BJ (cell line): ENCODE measurements at places on chromosomes 11 and 22.
A peak's percentile ranks its signal among the peaks of the same experiment; 100 is the strongest.

GRCh38 chr11:61158691-61159381 is 2.4 kb downstream of the VPS37C start:
- peak; percentile 67 for DNase-seq

- no peak for DNase-seq
Measured at GRCh38 chr11:86930957-86931547, 24.1 kb downstream of the FZD4 start.

DNA sequence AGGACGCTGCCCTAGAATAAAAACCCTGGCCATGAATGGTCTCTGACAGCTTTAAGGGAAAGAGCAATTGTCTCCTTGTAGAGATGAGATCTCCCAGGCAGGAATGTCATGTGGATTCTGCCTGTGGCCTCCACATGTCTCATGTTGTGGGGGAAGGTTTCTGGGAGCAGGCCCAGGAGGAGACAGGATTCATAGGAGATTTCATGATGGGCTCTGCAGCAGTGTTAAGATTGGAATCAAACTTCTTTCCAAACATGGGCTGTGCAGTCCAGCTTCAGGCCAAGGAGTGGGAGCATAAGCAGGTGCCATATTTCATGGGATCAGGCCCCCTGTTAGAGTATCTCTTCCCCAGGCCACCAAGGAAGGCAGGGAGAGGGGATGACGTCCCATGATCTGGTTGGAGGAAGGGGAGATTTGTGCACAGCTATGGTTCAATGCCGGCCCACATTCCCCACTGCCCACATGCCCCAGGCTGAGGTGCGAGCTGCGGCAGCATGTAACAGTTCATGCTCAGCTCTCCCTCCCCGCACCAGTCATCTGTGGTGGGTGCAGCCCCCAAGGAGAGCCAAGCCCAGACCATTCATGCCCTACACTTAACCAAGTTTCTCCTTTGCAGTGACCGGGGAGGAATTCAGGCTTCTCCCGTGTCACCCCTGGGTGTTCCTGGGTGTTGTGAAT is 42.5 kb downstream of the LMO1 start:
- no peak for DNase-seq

- peak; percentile 91 for DNase-seq
Measured at GRCh38 chr22:36329254-36330078, 58.3 kb downstream of the MYH9 start.

DNA sequence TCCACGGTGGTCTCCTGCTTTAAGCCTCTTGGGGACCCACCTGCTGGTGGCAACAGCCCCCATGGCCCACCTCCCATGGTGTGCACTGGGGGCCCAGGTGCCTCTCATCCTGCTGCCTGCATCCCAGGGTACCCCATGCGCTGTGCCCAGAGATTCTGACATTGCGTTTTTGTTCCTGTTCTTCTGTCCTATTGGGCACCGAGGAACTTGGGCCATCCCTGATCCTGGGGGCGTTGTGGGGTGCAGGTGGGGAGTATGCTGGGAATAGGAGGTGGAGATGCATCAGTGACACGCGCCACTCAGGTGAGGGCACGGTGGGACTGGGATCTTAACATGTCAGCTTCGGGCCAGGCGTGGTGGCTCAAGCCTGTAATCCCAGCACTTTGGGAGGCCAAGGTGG is 12.4 kb upstream of the NAP1L4 start:
- no peak for DNase-seq

- no peak for DNase-seq
Measured at GRCh38 chr11:113447621-113448315, 27.4 kb downstream of the DRD2 start.

DNA sequence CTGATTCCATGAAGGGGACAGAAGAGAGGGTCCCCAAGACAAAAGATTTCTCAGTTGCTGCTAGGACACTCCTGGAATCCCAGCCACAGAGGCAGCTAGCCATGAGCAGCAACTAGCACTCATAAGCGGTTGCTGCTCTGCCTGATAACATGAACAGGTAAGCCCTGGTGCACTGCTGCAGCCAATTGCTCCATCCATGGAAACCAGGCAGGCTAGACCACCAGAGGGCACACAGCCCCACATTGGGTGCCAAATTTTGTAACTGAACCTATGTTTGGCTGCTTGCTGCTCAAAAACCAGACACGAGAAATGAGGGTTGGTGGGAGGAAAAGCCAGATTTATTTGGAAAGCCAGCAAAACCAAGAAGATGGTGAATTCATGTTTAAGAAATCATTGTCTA is 21.9 kb upstream of the QSER1 start:
- no peak for DNase-seq

DNA sequence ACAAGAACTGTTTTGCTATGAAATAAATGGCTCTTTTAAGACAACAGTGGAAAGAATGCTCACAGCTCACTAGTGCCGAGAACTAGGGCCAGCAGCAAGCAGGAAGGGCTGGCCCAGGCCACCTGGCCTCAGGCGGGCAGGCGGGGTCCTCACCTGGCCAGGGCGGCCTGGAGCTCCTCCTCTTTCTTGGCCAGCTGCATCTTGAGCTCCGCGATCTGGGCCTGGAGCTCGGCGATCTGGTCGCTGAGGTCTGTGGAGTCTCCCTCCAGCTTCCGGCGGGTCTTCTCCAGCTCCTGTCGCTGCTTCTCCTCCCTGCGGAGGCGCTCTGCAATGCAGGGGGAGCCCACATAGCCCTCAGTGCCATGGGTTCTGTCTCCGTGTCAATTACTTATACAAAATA is 43.8 kb downstream of the APOL1 start:
- DNase-seq: no peak

DNA sequence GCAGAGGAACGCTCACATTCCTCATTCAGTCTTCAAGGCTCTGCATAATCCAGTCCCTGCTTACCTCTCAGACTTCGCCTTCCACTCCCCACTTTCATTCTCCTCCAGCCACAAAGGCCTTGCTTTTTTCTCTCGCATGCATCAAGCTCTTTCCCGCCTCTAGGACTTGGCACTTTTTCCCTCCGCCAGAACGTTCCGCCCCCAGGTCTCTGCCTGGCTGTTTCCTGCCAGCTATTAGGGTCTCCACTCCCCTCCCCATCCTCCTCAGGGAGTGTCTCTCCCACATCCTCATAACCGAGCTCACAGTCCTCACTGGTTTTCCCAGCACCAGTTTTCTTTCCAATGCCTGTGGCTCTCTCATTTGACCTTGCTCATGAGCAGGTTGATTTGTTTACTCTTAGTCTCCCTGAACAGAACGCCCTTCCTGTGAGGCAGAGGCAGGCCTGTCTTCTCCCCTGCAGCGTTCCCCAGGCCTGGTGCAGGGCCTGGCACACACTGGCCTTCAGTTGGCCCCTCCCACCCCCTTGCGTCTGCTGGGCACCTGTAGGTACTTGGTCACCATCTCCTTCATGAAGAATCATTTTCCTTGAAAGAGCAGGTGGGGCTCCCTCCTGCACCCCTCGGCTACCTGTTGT is 75.2 kb downstream of the RTL6 start:
- no peak for DNase-seq

GRCh38 chr11:47615249-47615648 is 21.0 kb upstream of the C1QTNF4 start:
- DNase-seq: no peak

DNA sequence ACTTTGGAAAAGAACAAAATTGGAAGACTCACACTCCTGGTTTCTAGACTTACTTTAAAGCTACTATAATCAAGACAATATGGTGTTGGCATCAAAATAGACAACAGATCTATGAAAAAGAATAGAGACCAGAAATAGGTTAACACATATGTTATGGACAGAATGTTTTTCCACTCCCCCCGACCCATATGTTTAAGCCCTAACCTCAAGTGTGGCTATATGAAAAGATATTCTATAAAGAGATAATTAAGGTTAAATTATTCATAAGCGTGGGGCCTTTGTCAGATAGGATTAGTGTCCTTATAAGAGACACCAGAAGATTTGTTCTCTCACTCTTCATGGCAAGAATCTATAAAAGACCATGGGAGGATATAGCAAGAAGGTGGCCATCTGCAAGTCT is 440.0 kb downstream of the AASDHPPT start:
- no peak for DNase-seq

DNA sequence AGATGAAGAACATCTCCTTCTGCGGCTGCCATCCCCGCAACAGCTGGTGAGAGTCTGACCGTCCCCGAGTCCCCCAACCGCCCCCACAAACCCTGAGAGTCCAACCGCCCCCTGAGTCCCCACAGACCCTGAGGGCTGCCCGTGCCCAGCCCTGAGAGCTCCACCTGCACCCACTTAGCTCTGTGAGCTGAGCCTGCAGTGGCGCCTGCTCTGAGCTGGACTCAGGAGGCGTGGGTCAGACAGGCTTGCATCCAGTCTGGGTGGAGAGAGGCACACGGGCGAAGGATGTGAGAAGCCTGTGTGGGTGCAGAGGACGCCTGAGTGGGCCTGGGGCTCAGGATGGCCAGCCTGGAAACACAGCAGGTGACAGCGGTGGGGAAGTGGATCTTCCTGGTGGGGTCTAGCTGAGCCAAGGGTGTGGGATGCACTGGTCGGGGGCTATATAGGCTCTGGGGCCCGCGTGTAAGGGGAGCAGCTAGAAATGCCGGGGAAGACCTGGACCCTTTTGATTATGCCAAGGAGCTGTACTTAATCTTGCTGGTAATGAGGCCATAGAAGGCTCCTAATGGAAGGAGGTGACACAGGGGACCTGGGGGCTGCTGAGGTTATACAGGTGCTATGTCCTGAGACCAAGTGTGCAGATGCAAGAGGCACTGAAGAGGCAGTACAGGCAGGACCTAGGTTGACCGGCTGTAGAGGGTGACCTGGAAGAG is 6.5 kb downstream of the MAPK8IP2 start:
- DNase-seq: no peak

DNA sequence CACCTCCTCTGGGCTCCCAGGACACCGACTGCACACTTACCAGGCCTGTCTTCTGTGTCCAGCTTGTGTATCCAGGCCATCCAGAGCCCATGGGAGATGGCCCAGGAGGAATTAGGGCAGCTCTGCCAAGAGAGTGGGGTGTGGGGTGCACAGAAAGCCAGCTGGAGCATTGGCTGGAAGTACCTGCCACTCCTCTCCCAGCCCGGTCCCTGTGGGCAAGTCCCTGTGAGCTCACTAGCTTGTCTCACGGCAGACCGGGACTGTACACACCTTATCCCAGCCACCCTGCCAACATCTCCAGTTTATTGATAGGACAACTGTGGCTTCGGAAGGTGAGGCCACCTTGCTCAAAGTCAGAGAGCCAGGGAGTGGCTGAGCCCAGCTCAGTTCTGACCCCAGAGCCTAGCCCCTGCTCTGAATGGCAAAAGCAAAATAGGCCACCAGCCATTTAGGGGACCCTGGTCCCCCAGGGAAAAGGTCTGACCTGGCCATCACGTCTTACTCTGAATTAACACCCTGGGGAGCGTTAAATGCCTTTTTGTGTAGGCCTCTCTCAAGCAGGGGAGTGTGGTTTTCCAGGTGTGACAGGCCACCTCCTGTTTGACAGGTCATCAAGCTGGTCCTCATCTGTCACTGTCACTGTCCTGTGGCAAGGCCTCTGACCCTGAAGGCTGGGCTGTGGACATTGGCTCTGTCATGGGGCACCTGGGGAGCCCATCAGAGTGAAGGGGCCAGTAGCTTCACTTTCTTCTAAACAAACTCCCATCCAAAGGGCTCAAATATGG is 15.1 kb downstream of the UQCR10 start:
- DNase-seq: no peak

GRCh38 chr11:73001615-73002014 is 140.5 kb downstream of the FCHSD2 start:
- no peak for DNase-seq

GRCh38 chr11:31802990-31803812 is 7.9 kb downstream of the PAX6 start:
- DNase-seq: no peak

GRCh38 chr11:45658292-45658991 is 7.0 kb downstream of the CHST1 start:
- no peak for DNase-seq

DNA sequence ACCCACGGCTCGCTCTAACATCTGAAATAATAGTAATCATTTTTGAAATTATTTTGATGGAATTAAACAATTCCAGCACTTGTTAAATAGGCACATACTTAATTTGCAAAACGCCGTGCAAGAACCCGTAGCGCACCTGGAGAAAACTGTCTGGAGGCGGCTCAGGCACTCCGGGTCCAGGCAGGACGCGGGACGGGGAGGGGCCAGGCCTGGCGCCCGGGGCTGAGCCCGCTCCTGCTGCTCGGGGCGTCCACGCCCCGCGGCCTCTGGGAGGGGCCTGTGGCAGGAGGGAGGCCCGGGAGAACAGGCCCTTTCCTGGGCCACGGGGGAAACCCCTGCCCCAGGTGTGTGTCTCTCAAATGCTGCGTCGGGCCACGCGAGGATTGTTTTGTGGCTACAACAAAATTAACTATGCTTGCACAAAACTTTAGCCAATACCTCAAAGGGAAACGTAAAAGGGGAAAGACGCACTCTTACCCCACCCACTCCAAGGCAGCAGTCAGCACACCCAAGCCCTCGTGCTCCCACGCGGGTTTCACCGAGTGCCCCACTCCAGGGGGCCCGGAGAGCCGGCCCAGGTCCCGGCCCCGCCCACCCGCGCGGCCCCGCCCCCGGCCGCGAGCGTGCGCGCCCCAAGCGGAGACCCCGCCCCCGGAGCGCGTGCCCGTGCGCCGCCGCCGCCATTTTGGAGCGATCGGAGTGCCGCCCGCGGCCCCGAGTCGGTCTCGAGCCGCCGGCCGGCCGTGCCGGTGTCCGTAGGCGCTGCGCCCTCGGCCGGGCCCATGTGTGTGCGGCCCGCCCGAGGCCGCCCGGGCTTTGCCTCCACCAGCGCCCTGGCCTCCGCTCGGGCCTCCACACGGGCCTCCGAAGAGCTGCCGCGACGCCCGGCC is at the start of gene PPP6R2:
Gene PPP6R2 (plus strand): TSS at position 677 of the 890 bp plus-strand sequence. CDS start 50,582 bp downstream, outside the sequence.
- DNase-seq: no peak

DNA sequence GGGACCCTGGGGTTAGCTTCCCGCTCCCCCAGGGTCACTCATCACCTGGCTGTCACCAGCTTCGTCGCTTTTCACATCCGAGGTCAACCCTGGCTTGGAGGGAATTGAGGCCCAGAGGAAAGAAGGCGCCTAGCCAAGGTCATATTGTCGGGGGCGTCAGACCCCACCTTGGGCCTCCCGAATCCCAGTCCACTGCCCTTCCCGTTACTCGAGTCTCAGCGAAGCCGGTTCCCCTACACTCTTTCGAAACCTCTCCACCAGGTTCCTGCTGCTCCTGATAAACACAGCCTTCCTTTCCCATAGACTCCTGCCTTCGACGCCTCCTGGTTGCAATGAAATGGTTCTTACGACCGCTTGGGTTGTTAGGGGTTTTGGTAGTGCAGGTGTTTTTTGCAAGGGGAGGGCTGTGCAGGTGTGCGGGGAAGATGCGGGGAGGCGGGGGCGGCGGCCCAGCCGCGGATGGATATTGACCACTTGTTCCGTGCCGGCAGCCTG is 642 bp downstream of the NAA40 start:
- no peak for DNase-seq
